CD4-positive, alpha-beta memory T cell (primary cell): ENCODE measurements at places on chromosomes 11 and 22.

DNA sequence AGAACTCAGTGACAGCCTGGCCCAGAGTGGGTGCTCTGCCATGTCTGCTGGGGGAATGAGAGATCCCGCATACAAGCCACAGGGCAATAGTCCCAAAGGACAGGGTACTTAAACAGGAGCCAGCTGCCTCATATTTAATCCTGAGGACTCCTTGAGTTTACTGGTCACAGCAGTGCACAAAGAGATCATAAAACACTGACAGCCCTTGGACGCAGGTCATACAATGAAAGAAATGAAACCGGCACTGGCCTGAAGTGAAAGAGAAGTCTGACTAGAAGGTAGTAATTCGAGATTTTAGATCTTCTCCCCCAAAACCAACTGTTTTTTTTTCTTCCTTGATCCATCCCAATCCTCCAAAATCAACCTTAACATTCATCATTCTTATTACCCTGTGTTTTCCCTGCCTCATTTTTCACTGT is 299.8 kb upstream of the SYN3 start:
- DNase-seq: no peak

GRCh38 chr11:36385121-36385970 is 89.3 kb downstream of the PRR5L start:
- DNase-seq: peak; percentile 31

- DNase-seq: no peak
Measured at GRCh38 chr11:134482865-134483264, 70.8 kb upstream of the B3GAT1 start.

DNA sequence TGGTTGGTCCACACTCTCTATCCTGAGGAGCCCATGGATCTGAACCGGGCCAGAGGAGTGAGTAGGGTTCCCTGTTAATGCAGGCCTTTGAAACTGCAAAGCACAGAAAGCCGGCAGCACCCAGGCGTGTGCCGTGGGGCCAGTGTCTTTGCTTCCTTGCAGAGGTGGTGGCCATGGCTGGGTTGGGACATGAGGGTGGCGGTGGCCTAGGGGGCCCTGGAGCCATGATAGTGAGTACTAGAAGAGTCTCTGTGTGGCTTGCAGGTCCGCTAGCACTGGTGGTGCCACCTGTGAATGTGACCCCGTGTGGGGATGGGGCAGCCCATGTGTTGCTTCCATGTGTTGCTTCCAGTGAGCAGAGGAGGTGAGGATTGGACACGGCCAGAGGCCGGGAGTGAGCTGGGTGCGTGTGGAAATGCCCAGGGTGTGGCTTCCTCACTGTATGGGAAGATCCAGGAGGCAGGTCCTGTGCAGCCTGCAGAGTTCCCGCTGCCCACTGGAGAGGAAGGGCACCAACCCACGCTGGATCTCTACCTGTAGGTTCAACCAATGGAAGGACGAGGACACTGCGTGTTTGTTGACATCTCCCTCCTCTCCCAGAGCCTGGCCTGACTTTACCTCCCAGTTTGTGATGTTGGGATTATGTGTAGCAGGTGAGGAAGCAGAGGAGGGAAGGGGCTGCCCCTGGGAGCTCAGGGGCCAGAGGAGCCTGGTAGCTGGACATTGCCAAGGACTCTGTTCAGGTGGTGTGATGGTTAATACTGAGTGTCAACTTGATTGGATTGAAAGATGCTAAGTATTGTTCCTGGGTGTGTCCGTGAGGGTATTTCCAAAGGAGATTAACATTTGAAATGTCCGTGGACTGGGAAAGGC is 796.6 kb downstream of the TBC1D22A start:
- DNase-seq: no peak

DNA sequence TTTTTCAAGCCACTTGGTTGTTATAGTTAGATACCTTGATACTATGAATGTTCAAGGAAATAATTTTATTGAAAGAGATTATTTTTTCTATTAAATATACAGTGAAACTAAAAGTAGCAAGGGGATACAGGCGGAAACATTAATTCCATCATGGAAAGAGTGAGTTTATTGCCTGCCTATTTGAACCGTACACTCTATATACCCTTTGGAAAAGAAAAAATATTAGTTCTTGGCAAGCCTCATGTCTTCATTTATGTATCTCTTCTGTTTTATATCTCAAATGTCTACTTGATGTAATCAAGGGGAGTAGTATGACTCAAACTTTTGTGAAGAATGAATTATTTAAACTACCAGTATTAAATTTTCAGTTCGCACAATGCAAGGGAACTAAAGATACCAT is 54.0 kb downstream of the GAS2 start:
- no peak for DNase-seq

DNA sequence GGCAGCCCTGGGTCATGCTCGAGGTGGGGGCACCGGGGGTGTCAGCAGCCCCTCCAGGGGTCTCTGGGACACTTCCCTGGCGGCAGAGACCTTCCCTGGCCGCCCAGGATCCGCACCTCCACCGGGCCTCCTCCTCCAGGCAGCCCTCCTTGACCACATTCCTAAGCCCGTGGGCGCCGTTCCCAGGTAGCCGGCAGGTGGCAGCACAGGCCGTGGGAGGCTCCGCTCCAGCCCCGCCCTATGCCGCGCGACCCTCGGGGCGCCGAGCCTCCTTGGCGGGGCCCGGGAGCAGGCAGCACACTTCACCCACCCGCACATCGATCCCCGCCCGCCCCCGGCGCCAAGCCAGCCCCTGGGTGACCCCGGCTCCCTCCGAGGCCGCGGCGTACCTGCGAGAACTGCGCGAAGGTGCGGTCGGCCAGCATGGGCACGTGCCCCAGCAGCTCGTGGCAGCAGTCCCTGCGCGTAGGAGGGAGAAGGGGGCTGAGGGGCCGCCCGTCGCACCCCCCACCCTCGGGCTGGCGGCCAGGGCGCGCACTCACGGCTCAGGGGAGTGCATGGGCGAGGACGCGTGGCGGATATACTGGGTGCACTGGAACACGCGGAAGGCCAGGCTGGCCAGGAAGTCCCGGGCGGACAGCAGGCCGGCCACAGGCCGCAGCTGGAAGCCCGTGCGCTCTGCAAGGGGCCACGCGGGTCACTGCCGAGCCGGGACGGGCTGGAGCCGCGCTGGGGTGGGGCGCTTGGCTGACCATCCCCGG is 5.3 kb upstream of the INS start:
- DNase-seq: peak; percentile 26
